ENCODE measurements at places on chromosomes 12 and 14.

DNA sequence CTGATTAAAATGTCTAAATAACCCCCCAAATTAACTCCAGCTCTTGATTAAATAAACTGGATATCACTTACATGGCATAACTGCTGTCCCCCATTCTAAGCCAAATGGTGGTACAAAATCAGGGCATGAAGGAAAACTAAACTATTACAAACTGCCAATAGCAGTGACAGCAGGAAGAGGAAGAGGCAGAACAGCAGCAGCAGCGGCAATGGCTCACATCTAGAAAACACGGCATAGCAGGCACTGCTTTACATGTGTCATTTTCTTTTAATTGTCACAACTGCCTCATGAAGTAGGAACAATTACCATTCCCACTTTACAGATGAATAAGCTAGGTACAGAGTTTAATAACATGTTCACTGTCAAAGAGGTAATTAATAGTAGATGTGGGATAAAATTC lies 92.0 kb downstream of the EPS8 start:
- no peak for DNase-seq

DNA sequence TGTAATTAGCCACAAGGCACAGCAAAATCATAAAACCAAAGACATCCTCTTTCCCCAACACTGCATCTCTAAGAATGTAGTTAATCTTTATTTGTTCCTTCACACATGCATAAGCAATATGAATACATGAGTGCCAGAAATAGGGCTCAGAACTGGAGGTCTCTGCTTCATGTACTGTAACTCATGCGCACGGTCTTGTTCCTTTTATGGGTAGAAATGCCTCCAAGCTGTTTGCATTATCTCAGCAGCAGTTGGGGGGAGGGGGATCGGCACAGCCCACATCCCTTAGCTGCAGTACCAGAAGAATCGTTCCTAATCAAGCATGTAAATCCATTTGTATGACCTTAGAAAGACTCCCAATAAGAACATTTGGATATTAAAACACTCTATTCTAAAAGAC lies 20.0 kb downstream of the RHOJ start:
- no peak for DNase-seq

DNA sequence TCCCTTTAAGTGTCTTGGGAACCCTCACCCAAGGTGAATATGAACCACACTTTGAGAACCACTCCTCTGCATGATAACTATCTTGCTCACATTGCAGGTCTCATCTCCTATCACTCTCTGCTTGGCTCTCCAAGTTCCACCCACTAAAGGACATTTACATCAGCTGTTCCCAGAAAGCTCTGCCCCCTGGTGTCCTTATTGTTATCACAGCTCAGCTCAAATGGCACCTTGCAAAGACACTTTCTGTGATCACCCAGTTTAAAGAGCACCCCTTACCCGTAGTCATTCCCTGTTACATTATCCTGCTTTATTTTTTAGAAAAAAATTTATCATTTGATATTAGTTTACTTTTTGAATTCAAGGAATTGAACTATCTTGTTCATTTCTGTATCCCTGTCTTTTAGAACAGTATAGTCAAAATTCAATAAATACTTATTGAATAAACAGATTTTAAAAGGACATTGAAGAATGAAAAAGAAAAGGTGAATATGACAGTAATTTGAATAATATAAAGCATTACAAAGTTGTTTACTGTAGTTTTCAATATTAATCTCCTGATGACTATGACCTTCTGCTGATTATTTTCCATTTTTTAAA lies 20.5 kb upstream of the GUCY2C start:
- DNase-seq: peak; percentile 63

GRCh38 chr12:116141110-116141832 lies 136.2 kb downstream of the MED13L start:
- DNase-seq: peak; percentile 15

- DNase-seq: no peak
Observed at GRCh38 chr14:90049390-90049789, 12.4 kb upstream of the KCNK13 start.

DNA sequence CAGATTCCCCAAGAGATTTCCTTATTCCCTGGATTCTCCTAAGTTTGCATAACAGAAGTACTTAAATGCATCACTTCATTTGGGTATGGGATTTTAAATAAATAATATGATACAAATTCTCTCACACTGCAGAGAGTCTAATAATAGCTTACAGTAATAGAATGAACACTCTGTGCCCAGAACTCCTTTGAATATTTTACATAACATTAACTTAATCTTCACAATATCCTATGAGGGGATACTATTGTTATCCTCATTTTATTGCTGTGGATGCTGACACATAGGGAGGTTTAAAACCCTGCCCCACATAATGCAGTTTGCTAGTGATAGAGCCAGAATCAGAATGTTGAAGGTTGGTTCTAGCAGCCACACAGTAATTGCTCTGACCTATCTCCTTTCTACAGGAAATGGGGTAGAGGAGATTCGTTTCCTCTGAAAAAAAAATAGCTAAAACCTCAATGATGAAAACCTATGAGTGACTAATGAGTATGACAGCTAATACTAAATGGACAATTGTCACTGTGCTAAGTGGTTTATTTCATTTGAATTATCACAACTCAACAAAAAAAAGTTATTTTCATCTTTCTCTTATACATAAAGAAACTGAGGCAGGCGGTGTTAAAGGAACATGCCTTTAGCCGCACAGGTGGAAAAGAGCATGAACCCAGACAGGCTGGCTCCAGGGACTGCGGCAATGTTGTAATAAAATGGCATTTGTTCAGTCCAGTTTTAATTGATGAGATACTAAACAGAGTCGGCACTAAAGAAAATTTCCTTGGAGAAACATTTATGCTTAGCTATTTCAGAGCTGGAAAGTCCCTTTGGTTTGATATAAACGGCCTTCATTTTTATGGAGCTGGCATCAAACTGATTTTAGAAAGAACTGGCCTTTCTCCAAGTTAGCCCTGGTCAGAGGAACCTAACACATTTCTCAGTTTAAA lies 880.9 kb downstream of the NRXN3 start:
- no peak for DNase-seq

- DNase-seq: no peak
Observed at GRCh38 chr14:33210311-33210710, 271.6 kb downstream of the NPAS3 start.

DNA sequence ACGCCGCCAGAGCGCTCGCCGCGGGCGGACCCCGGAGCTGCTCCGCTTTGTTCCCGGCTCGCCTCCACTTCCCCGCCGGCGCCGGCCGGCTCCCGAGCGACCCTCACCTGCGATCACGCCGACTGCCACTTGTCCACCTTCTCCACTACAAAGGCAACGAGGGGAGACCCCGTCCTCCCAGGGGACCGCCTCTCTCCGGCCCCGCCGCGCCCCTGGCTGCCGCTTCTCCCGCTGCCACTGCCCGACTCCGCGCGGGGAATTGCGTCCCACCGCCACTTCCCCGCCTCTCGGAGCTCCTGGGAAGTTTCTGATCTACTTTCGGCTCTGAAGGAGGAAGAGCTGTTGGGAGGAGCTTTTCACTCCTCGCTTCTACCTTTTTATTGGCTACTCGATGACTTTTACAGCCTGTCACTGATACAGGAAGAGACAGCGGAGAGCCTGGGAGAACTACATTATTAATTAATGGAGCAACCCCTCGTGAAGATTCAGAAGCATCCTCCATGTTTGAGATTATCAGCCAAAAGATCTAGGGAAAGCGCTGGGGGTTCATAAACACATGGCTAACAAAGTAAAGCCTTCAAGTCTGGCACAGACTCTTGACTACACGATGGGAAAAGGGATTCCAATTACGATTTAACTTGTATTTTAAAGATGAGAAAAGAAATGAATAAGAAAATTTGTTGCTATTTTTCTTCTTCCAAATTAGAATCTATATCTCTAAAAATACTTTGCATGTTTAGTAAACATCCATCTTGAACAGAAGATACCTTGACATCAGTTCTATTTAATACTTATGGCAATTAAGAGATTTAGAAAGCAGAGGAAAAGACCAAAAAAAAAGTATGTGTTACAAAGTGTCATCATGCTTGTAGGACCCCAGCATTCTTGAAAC lies at the start of gene BAZ1A:
TSS of gene BAZ1A (minus strand) at position 330 of the 892 bp plus-strand sequence. CDS start 756 bp downstream, outside the sequence.
- peak; percentile 73 for DNase-seq

- DNase-seq: no peak
Observed at GRCh38 chr12:68573406-68573805, 37.3 kb upstream of the RAP1B start.

DNA sequence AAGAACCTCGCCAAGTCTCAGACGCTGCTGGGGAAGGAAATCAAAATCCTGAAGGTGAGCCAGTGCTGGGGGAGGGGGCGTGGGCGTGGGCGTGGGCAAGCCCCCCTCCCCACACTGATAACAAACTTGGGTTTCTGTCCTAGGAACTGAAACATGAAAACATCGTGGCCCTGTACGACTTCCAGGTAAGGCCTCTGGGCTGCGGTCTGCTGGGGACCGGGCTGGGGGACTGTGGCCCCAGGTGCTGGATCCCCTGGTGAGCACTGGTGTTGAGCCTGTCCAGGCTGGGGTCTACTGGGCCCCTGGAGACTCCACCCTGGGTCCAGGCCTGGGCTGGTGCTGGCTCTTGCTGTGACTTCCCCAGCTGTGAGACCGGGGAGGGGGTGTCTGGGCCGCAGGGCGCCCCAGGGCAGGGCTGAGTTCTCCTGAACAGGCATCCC lies 1.2 kb downstream of the ULK1 start:
- DNase-seq: no peak

DNA sequence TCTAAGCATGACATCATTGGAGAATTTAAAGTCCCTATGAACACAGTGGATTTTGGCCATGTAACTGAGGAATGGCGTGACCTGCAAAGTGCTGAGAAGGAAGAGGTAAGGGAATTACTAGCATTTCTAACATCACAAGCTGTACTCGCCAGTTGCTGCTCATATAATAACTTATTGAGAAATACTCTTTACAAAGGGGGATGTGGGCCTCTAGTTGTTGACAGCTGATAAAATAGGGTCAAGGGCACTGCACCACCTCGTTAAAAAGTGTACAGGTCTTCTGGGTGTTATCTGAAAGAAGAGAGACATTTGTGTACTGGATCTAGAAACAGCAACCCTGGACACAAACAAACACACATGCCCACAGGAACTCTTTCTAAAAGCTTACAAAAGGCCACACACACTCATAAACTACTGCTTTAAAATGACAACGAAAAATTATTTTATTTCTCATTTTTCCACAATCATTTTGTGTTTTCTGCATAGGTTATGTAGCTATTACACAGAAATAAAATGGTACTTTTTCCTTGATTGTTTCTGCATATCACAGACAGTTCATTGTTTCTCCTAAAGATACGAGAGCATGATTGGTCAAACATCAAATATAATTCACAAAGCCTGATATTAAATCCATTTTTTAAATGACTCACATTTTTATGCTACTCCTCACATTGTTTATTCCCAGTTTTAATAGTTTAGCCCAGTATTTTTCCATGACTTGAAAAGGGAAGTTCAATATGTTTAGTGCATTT lies 391.1 kb downstream of the PAWR start:
- no peak for DNase-seq

GRCh38 chr12:82788594-82788993 lies 101.9 kb downstream of the TMTC2 start:
- DNase-seq: no peak

GRCh38 chr14:21399311-21399870 lies 15.6 kb upstream of the SUPT16H start:
- no peak for DNase-seq

DNA sequence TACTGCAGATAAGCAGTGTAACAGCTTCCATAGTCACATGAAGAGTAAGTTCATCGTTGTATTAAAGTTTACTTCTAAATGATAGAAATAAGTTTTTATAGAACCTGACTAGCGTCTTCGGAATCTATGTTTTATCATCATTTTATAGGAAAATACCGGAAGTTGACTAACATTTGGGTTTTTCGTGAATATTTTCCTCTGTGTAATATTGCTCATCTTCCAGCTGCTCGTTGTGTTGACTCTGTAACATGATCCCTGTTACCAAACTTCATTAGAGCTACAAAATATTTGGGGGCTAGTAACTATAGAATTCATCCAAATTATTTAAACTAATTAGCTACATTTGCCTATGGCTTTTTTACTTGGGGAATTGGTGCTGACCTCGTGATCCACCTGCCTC lies 37.2 kb downstream of the DDX51 start:
- DNase-seq: no peak

GRCh38 chr12:38629064-38629463 lies 276.3 kb downstream of the CPNE8 start:
- DNase-seq: no peak

DNA sequence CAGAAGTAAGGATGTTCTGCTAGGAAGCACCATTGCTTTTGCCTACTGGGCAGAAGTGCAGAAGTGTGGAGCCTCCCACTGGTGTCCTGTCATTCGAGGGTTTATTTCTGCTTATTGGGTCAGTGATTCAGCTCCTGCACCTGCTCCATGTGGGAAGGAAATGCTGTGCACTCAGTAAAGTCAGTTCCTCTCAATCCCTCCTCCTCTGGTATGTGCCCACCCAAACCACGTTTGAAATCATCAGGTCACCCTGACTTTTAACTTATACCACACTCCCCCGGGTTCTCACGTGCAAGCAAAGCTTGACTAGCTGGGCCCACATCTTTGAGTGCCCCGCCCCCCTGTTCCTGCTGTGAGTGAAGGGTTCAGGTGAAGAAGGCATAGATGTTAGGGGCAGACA lies 223.7 kb downstream of the CHST11 start:
- DNase-seq: no peak

- DNase-seq: no peak
Observed at GRCh38 chr12:98894412-98895085, 249.5 kb downstream of the APAF1 start.

GRCh38 chr12:131402781-131403396 lies 308.0 kb upstream of the SFSWAP start:
- no peak for DNase-seq

DNA sequence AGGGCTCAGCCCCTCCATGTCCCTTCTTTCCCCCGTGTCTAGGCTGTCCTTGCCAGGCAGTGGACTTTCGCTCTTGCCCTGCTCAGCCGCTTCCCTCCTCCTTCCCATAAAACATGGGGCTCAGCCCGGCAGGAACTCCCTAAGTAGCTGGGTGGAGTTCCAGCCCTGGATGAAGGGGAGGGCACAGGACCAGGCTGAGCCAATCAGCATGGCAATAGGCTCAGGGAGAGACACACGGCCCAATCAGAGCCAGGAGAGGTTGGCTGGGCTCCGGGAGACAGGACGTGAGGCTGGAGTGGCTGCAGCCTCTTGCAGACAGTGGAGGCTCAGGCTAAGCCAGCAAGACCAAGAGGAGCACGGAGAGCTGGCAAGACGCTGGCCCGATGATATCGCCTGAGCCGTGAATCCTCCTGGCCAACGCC lies 54.3 kb downstream of the GALNT9 start:
- DNase-seq: peak; percentile 91

DNA sequence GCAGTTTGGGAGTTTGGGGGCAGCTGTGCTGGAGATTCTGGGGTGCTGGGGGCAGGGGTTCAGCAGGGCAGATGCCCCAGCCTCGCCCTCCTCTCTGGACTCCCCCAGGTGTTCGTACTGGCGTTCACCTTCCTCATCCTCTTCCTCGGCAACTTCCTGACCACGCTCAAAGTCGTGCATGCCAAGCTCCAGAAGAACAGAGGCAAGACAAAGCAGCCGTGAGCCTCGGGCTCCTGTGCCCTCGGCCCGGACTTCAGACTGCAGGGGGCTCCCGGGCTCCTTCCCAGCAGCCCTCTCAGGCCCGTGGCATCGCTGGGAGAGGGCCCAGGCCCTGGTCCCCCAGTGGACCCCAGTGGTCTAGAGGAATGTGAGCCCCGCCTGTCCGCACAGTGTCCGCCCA lies 18.0 kb downstream of the RHOF start:
- DNase-seq: no peak

- DNase-seq: no peak
Observed at GRCh38 chr12:89392391-89392790, 40.1 kb upstream of the DUSP6 start.

Measured in HT-29 (cell line).